ENCODE measurements at places on chromosomes 13 and 19. TPM values are rescaled to one million over a fixed set of nuclear protein-coding genes. Genes with fewer than 3 reads are reported as not detected.
A peak's percentile ranks its signal among the peaks of the same experiment; 100 is the strongest.

DNA sequence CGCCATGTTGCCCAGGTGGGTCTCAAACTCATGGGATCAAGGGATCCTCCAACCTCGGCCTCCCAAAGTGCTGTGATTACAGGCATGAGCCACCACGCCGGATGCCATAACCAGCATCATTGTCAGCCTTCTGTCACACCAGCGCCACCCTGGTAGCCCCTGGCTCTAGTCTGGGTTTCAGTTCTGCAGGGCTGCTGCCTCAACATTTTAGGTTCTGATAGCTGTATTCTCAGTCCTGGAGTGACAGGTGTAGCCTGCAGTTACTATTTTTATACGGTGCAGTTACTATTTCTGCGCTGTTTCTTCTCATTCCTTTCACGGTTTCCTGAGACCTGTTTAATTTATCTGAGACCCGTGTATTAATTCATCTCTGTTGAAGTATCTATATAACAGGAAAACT, 57.1 kb downstream of the TRPM4 start:
- no peak overlapping the region for H3K4me3 ChIP-seq
- peaks cover 9% of the 10 kb centered on the region for H3K4me1 ChIP-seq
- peaks cover 2% of the 10 kb centered on the region for H3K27me3 ChIP-seq
- H3K36me3 ChIP-seq: no peaks in the 10 kb centered on the region
- DNase-seq: no peak
- no peak overlapping the region for H3K27ac ChIP-seq

BEST2 gene
- total RNA-seq: not detected

EXOC3L2 gene
- total RNA-seq: not detected

GRCh38 chr19:40690693-40691420, 406 bp upstream of the NUMBL start:
- DNase-seq: peak; percentile 90
- H3K4me3 ChIP-seq: peak overlapping the region; percentile 83
- no peaks in the 10 kb centered on the region for H3K27me3 ChIP-seq
- peak overlapping the region; percentile 94 for H3K27ac ChIP-seq

DNA sequence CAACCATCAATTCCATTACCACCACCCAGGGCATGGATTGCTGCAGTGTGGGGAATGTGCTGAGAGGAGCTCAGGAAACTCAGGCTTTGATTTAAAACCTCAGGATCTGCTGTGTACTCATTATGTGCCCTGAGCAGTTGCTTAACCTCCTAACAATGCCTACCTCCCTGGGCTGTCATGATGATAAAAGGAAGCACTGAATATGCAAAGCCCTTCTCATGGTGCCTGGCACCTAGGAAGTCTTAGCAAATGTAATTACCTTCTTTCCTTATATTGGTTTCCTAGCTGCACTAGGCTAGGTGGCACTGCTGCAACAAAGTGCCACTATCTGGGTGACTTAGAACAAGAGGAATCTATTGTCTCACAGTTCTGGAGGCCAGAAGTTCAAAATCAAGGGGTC, 62.2 kb downstream of the KCTD12 start:
- H3K4me1 ChIP-seq: peaks cover 4% of the 10 kb centered on the region
- no peak for DNase-seq
- H3K4me3 ChIP-seq: no peak overlapping the region
- no peaks in the 10 kb centered on the region for H3K27me3 ChIP-seq
- no peak overlapping the region for H3K27ac ChIP-seq
- H3K36me3 ChIP-seq: no peaks in the 10 kb centered on the region

ZNF177 gene
- total RNA-seq: 0.69 TPM

DNA sequence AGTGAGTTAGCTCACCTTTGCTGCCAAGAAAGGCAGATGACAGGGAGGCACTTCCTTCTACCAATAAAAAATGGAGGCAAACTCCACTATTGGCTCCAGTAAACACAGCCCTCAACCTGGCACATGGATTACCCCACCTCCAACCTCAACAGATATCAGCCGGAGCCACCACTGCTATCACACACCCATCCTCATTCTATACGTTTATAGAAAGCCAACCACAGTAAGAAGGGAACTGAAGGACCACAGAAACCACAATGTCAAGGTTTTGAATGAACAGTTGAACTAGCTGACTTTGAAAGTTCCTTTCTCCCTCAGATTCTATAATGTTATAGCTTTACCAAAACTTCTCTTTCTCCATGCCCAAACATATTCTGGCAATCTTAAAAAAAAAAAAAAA, 526.2 kb downstream of the UQCRFS1 start:
- H3K27me3 ChIP-seq: no peaks in the 10 kb centered on the region
- no peak for DNase-seq
- no peak overlapping the region for H3K4me3 ChIP-seq
- H3K4me1 ChIP-seq: peaks cover 5% of the 10 kb centered on the region
- H3K27ac ChIP-seq: no peak overlapping the region

DNA sequence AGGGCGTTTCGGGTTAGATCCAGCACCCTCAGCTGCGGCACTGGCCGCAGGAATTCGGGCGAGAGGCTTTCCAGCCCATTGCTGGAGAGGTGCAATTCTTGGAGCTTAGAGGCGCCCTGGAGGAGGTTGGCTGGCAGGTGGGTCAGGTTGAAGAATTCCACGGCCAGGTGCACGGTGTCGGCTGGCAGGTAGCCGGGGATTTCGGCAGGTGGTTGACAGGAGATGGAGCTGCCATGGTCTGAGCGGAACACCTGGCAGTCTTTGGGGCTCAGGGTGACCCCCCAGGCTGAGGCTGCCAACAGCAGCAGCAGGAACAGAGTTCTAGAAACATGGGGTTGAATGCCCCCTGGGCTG, 1.3 kb downstream of the LRG1 start:
- peaks cover 7% of the 10 kb centered on the region for H3K27me3 ChIP-seq
- H3K4me1 ChIP-seq: peaks cover 5% of the 10 kb centered on the region
- H3K4me3 ChIP-seq: no peak overlapping the region
- DNase-seq: no peak
- peaks cover 2% of the 10 kb centered on the region for H3K36me3 ChIP-seq
- no peak overlapping the region for H3K27ac ChIP-seq

METTL21C gene
- not detected for total RNA-seq

ADGRE3 gene
- total RNA-seq: not detected

GRCh38 chr19:39539165-39539517, 820 bp downstream of the EID2 start:
- H3K4me3 ChIP-seq: peak overlapping the region; percentile 97
- H3K4me1 ChIP-seq: peaks cover 58% of the 10 kb centered on the region
- peaks cover 10% of the 10 kb centered on the region for H3K36me3 ChIP-seq
- peak overlapping the region; percentile 92 for H3K27ac ChIP-seq
- DNase-seq: no peak
- no peaks in the 10 kb centered on the region for H3K27me3 ChIP-seq

Data from activated CD4-positive, alpha-beta T cell treated with anti-CD3 and anti-CD28 coated beads, Interleukin-2, amount 10 ng/mL, durations not matched to agents 7 days and 5 days (primary cell).